Effector memory CD8-positive, alpha-beta T cell (primary cell): ENCODE measurements at places on chromosomes 6 and 20.

DNA sequence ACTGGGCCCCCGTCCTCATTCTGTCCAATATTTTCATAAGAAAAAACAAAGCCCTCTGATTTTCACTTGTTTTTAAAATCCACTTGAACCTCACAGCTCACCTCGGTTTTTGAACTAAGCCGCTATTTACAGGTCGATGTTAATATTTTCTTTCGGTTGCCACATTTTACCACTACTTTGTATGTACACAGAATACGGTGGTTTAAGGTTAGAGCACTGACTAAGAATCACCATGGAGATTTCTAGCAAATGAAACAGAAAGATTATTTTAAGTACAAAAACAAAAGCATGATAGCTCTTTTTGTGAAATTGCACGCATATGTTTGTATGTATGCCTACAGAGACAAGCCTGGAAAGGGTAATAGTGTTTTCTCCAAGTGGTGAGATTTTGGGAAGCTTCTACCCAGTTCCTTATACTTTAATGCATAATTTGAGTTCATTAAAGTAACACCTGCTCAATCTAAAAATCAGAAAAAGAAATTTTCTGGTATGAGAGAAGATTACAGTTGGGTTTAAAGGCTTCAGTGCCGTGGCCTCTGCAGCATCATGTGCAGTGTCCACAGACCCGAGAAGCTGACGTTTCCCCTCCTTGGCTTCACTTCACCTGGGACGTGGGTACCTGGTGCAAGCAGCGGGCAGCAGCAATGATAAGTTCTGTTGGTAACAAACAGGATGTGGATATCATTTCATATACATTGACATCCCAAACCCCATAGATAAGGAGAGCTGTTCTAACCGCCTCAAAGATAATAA lies 144.0 kb downstream of the UST start:
- no peak for DNase-seq

GRCh38 chr6:97663252-97663651 lies 380.2 kb upstream of the MMS22L start:
- no peak for DNase-seq

- DNase-seq, result no peak
These were observed 34.0 kb upstream of the PI16 start for GRCh38 chr6:36920546-36920945.

DNA sequence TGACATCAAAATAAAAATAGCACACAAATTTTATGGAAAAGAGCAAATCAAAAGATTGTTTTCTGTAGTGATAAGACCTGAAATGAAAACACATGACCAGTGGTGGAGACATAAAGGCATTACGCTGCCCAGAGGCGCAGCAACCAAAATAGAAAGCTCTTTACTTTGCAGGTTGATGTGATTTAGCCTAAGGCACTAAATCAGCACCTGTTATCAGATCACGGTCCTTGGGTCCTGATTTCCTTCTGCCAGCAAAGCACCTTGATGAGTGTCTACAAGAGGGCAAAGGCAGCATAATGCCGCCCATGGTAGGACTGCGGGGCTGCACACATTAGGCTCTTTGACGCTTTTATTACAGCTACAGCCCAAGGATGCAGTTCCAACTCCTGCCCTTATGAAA lies 19.3 kb upstream of the RAMACL start:
- DNase-seq, result no peak
